Stimulated activated naive CD4-positive, alpha-beta T cell (primary cell): ENCODE measurements at places on chromosomes 2 and 18.

GRCh38 chr18:25077944-25078723 is 273.8 kb downstream of the ZNF521 start:
- DNase-seq: no peak

GRCh38 chr18:924987-925386 is 20.3 kb downstream of the ADCYAP1 start:
- no peak for DNase-seq

DNA sequence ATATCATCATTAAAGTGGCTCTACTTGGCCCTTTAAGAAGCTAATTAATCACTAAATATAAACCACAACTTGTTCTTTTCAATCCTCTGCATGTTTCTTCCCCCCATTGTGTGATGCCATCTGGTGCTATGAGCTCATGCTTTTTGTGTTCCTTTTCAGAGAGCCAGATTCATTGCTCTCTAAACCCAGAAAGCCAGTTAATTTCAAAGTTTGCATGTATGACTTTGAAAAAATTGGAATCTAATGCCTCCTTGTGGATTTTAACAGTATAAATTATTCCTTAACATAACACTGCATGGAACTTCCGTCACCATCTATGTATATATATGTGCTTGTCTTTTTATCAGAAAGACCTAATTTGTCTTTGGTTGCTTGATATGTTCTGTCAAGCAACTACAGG is 31.1 kb downstream of the TMEM178A start:
- DNase-seq: no peak

DNA sequence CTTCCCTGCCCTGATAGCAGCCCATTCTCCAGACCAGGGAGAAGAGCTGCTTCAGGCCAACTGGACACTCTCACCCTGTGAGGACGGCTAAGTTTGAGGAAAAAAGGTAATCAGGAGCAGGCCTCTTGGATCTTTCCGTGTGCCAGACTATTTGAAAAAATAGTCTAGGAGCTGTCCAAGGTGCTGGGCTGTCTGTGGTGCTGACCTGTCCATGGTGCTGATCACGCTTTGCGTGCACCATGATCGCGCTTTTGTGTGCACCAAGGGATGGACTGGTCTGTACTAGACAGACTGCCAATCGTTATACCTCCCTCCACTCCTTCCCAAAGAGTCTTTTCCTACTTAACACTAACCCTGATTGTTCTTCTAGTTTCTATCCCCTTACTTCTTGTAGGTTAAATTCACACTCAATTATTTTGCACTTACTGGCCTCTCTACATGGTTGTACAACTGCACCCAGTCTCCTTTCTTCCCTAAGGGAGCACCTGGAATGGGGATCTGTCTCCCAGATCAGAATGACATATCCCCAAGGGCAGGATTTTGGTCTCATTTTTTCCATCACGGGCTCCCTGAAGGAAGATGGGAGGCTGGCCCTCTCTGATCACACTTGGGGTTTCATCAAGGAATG is 295.4 kb downstream of the CELF4 start:
- no peak for DNase-seq

DNA sequence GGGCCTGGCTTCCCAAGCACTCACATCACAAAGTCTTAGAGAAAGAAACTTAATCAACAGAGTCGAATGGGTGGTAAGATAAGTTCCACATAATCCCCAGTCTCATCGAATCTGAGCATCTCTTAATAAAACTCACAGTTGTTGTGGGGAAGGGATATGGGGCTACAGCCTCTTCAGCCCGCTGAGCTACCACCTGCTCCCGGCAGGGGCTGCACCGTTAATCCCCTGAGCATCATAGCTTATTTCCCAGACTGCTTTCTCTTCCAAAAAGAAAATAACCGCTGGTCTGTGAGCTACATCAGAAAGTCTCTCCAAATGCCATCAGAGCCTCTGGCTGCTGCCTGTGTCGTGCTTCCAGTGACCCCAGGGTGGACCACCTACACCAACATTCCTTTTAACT is 139.4 kb upstream of the CELF4 start:
- DNase-seq: no peak

DNA sequence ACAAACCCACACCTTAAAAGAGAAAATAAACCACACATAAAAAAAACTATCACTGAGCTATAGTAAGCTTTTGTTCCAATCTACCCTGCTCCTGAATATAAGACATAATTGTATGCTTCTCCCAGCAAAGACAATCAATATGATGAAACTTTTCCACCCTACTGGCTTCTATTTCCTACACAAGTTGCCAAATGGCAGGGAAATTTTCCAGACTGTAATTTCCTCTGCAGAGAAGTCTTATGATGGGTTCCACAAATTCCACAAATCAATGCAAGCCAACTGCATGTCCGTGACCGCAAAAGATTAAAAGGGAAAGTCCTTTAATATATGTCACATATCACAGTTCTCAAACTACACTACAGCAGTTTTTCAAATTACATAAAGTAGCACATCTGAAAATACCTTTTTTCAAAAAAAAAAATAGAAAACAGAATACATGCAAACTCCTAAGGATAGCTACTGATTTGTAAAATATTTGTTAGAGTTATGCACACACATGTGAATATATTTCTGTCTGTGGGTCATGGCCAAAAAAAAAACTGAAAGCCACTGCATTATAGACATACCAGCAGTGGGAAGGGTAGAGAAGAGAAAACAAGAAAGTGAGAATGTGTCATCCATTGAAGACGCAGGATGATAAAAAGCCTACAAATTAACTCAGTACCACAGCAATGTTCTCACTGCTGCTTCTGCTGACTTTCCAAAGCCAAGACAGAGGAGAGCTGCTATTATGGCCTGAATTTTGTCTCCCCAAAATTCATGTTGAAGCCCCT is 61.4 kb downstream of the RPL31 start:
- no peak for DNase-seq

- DNase-seq: no peak
These were observed 79.7 kb downstream of the STRN start for GRCh38 chr2:36886664-36887063.

- DNase-seq: no peak
These were observed 1105.4 kb upstream of the KLHL29 start for GRCh38 chr2:22279541-22279940.

GRCh38 chr2:14910654-14911053 is 278.1 kb downstream of the LRATD1 start:
- DNase-seq: no peak

DNA sequence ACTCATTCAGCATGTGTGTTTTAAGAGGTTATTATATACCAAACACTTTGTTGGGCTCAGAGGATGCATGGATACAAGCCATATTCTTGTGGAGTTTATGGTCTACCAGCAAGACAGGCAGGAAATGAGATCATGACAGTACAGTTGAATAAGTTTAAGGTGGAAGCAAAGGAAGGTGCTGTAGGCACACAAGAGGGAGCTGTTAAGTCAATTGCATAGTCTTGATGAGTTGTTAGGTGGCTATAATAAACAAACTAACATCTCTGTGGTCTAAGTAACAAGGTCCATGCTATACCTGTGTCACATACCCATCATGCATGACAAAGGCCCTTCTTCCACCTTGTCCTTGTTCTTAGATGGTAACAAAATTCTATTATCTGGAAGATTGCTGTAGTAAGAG is 538.3 kb downstream of the CNTNAP5 start:
- no peak for DNase-seq

DNA sequence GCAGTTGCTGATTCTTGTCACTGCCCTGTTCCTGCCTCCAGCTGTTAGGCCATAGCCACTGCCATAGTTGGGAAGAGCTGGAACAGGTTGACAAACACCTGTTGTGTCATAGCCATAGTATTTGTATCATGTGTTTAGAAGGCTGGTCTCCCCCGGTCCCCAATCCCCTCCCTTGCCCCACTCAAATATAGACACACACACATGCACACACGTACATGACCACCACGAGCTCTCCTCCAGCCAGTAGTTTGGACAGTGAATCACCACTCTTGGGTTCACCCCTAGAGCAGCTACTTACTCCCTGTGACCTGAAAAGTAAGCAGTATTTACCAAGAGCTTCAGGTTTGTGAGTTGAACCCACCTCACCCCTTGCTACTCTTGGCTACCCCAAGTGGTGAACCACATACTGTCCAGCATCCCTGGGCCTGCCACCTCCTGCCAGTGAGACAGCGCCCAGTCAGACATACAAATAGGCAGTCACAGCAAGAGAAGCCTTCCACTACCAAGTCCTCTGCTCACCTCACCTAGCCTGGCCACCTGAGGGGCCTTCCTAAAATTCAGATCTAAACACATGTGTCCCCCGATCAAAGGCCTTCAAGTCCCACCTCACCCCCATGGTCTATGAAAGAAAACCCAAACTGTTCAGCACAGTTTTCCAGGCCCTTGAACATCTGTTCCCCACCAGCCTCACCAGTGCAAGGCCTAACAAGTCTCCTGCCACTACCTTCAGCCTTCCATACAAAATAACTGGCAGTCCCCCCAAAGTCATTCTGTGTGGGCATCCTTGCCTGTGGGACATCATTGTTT is 7.1 kb downstream of the PCBP1 start:
- no peak for DNase-seq

DNA sequence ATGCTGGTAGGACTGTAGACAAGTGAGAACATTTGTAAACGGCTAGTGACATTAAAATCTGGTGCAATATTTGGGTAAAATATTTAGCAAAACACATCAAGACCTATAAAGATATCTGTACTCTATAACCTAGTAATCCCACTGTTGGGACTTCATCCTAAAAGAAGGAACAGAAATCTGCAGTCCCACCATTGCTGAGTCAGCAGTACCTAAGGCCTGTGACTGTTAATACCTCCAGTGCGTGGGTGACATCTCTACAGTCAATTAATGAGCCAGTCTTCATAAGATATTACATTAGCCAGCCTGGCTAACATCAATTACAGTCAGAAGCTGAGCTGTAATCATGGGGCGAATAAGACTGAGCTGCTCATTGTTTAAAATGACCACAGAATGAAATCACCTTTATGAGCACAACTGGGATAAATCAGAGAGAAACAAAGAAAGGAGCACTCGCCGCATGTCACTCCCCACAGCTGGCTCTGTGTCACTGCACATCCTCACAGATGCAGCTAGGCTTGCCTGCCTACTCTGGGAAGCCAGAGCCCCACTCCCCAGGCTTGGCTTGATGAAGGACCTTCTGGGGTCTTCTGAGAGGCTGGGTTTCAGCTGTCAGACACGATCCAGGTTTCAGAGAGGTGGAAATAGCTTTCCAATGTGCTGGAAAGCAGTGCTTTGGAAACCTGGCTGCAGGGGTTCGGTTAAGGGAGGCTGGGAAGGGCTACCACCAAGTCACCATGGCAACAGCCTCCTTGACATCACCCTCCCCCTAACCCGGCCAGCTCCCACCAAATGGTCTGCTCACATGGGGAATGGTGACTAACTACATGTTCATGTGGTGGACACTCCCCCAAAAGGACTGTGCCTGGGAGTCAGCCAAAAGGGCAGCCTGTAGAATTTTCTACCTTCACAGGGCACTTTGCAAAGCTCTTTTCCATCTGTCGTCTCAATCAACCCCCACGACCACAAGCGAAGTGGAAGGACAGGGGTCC is 145.0 kb downstream of the ZBTB7C start:
- DNase-seq: no peak

DNA sequence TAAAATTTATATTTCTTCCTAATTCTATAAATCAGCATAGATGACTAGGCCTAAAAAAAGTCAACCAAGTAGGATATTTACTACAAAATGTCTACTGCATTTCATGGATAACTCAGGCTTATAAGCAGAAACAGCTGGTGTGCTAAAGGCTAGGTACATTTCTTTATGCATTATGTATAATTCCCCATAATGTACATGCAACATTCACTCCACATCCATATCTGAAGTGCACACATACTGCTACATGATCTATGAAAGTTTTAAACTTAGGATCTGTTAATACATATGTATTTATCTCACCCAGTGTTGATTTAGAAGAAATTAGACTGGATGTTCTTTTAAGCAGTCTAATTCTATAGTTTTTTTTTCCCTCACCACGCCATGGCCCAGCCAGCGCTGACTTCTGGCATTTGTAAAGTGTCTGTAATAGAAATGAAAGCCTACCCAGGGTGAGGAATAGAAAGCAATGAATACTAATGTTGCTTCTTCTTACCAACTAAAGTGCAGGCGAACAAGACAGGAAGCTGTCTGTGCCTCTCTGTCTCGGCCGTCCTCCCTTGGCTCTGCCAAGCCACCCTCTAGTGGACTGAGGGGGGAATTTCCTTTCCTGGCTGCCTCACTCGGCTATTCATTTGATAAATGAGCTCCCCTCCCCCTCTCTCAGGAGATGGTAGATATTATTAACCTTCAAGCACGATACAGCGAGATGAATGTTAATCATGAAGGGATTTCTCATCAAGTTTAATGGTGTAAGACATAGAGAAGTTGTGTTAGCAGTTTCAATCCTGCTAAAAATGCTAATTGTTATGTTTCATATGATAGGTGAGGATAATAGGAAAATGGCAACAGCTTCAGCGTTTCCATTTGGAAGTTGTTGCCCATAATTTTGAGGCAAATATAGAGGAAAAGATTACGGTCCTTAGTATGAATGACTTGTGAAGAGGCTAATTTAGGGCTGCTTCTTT is 384.5 kb downstream of the MTX2 start:
- DNase-seq: no peak

GRCh38 chr2:943821-944220 is 6.8 kb upstream of the SNTG2 start:
- no peak for DNase-seq

DNA sequence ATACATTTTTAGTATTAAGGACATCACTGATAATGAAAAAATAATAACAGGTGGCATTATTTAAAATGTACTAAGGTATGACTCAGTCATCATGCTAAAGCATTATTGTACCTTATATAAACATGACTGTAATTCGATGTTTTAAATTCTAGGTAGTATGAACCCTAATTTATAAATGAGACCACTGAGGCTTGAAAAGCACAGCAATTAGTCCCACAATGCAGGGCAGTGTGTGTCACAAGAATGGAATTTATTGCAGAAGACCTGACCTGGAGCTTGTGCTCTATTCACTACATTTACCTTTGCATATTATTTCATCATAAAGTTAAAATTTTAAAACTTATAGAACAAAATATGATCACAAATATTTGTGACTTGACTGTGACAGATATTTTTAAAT is 358.5 kb upstream of the DSEL start:
- DNase-seq: no peak

DNA sequence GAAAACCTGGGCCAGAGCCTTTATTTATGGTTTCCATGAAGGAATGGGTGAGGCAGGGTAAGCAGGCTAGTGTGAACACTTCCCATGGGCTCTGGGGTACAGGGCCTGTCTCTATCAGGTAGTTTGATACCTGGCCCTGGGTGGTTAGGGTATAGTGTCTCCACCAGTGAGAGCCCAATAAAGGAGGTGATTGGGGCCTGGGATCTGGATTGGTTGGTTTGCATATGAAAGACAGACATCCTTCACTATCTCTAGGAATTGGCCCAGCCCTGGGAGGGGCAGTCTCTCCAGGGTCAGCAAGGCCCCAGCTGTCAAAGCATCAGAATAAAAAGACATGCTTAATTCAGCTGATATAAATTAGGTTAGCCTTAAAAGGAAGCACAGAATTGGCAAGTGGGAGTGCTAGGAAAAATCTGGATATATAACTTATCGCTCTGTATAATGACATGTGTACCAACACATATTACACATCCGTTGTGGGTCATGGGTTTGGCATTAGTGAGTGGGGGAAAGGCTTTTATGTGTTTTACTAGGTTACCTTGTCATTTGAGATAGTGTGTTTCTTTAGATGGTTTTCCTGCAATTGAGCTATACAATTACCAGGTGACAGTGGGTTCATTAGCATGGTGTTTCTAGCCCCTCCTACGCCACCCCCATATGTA is 18.5 kb upstream of the TMEM178A start:
- no peak for DNase-seq
